Fibroblast of skin of right biceps (primary cell): ENCODE measurements at places on chromosomes 2 and 18.
A peak's percentile ranks its signal among the peaks of the same experiment; 100 is the strongest.

DNA sequence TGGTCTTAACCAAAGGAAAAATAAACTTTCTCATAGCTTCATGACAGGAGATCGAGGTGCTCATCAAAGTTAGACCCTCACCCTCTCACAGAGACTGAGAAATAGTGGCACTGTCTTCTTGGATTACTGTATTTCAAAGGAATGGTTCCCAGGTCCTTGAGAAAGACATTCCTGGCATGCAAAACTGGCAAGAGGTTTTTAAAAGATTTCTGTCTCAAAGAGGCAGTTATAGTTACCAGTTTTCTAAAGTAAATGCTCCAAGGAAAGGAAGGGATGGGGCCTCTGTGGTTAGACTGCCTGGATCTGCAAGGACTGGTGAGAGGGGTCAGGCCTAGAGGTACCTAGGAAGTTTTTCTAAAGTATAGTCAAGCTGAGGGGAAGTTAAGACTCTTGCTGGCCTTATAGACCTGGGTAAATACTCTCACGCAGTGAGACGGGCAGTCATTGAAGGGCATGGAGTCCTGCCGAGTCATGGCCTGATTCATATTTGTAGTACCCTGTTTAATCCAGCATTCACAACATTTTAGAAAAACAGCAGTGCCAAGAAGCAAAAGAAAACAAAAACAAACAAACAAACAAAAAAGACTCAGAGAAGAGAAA lies 226.1 kb downstream of the DOK6 start:
- no peak for DNase-seq

GRCh38 chr18:8084160-8084559 lies 517.0 kb downstream of the PTPRM start:
- peak; percentile 62 for DNase-seq

GRCh38 chr2:134138115-134138514 lies 115.8 kb upstream of the MGAT5 start:
- peak; percentile 63 for DNase-seq

DNA sequence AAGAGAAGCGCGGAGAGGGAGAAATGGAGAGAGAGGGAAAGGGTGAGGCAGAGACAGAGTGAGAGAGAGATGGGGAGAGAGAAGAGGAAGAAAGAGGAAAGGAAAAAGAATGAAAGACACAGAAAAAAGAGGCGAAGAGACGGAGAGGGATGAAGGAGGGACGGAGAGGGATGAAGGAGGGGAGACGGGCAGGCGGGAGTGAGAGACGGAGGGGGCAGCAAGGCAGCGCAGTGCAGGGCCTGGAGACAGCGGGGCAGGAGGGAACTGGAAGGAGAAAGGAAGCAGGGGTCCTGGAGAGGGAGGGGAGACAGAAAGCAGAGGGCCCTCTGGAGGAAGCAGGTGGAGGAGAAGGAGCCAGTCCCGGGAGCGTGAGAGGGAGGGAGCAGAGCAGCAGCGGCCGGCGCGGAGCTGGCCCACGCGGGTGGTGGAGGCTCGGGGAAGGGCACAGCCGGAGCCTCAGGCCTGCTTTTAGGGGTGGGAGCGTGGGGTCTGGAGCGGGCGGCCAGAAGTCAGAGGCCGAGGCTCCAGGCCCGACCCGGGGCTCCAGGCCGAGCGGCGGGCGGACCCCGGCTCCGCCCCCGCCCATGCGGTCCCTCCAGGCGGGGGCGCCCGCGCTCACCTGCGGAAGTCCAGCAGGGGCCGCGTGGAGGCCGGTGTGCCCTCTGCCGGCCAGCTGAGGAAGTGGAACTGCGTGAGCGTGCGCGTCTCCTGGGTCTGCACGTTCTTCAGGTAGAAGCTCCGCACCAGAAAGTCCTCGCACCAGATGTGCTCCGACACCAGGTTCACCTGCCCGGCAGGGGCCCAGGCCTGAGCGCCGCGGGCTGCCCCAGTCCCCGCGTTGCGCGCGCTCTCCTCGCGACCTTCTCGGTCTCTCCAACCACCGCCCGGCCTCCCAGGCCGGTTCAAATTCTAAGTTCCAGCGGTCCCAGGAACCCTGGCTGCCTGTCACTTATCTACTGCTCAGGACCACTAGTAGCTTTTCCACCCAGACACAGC lies 14.5 kb downstream of the PTPRN start:
- DNase-seq = peak; percentile 73

DNA sequence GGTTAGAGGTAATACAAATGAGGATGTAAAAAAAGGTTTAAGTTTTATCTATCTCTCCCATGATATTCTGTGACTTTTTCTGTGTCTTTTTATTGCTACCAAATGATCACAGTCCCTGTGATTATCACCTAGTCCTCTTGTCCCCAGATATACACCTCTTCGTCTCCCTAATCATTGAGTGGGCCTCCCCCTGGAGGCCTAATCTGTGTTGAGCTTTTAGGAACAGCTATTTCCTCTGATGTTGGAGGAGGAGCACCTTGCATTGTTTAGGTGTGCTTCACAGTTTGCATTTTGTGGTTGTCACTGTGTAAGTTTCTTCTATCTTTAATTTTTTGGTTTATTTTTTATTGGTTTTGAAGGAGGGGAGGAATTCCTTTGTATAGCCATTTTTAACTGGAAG lies 33.3 kb downstream of the CCDC85A start:
- DNase-seq = no peak

DNA sequence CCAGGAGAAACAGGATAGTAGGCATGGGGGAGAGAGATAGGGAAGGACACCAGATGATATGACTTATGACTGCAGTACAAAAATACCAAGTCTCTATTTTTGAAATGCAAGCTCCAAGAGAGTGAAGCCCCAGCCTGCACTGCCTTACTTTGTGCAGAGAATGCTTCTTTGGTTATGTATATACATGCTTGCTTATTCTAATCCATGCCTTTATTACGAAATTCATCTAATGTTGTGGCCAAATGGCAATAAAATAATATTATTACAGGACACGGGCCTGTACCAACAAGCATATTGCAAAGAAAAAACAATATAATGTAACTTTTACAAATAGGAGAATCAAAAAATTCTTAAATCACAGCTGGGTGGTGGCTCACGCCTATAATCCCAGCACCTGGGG lies 110.8 kb downstream of the BCL11A start:
- DNase-seq = no peak

DNA sequence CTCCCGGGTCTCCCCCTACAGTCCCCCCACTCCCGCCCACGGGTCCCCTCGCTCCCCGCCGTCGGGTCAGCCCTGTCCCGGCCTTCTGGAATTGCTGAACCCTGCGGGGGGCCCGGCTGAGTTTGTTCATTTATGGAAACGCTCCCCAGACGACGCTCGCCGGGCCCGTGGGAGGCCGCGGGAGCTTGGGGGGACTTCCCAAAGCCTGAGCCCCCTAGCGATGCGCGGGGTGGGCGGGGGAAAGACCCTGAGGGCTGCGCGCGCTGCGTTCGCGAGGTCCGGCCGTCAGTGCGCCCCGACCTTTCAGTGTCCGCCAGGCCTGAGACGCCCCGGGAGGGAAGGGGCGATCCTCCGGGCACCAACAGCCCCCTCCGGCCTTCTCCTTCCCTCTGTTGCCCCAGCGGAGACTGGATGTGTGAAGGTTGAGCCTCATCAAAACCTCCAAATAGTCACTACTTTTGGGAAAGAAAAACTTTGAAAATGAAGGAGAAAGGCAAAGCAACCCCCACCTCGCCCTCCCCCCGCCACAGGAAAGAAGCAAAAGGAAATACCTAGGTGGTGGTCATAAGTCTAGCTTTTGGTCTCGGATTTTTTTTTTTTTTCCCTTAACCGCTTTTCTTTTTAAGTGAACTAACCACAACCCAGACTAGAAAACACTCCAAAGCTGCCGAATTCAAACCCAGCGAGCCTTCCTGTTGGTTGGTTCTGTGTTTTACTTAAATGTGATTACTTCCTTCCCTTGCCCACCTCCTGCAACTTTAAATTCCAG lies 509 bp upstream of the CYS1 start:
- no peak for DNase-seq

DNA sequence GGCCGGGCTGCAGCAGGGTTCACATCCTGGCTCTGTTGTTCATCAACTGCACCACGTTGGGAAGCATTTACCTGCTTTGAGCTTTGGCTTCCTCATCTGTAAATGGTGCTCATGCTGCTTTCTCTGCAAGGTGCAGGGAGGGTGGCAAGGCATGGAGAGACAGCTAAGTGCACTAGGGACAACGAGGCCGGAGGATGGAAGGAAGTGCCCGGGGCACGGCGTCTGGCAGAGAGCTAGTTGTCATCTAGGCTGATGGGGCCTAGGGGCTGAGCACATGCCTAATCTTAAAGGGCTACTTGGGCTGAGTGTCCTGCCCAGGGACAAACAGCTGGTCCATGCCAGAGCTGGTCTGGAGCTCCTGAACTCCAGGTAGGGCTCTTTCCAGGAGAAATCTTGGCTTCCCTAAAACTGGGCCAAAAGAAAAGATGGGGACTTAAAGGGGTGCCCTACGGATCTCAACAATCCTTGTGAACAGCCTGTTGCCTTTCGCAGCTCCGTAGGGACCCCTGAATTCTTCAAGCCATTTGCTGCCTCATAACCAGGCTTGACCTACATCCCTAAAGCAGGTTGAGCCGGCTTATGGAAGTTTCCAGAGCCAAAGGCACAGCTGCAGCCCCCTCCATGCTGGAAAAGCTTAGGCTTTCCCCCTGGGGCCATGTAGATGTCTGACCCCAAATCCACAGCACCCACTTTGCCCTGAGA lies 130.8 kb downstream of the SMAD7 start:
- DNase-seq = no peak

GRCh38 chr2:172513935-172514586 lies 41.8 kb upstream of the PDK1 start:
- DNase-seq = no peak

DNA sequence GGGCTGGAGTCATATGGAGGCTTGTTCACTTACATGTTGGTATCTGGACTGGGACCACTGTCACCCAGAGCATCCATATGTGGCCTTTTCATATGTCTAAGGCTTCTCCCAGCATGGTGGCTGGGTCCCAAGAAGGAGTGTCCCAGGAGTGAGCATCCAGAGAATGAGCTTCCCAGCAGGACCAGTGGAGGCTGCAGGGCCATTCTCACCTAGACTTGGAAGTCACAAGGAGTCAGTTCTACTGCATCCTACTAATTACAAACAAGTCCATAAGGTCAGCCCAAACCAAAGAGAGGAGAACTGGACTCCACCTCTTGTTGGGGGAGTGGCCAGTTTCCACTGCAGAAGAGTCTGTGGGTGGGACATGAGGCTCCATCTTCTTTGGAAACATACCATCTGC lies 5.1 kb upstream of the TEX51 start:
- no peak for DNase-seq

DNA sequence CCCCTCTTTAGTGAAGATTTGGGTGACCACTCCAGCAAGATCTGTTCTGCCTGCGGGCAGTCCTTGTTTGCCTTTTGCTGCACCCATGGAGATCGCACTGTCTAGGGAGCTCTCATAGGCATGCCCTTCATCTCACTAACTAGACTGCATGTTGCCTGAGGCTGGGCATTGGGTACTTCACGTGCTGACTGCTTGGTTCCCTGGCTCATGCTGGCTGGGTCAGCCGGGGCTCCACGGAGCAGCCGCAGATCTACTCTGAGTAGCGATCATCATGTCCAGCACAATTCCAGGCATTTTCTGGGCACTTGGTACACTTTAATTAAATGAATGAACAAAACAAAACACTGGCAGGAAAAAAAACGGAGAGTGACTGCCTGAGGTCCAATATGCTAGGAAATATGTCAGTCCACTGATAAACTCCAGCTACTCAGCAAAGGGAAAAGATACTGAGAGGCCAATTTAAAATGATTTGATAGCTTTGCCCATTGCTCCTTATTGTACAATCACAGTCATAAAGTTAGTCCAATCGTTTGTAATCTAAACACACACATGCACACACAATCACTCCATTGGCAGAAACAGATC lies 220.3 kb downstream of the C1D start:
- DNase-seq = no peak

GRCh38 chr18:12015416-12016062 lies 34.2 kb downstream of the IMPA2 start:
- DNase-seq = no peak

- no peak for DNase-seq
These were observed 50.9 kb upstream of the SPATS2L start for GRCh38 chr2:200255549-200255948.

- DNase-seq = no peak
These were observed 24.9 kb upstream of the ATG16L1 start for GRCh38 chr2:233226511-233227031.

DNA sequence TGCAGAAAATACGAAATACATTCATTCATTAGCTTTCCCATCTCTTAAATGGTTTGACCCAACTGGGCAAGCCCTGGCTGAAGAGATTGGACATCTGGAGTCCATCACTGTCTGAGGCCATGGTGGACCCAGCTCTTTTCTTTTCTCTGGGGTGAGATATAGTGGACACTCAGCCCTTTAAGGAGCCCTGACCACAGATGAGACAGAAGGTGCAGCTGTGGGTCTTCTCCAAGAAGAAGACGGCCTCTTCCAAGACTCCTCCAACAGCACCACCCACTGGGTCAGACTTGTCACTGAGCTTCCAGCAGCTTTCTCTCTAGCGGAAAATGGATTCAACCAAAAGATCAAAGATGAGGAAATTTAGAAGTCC lies 27.2 kb downstream of the TWIST2 start:
- DNase-seq = no peak

DNA sequence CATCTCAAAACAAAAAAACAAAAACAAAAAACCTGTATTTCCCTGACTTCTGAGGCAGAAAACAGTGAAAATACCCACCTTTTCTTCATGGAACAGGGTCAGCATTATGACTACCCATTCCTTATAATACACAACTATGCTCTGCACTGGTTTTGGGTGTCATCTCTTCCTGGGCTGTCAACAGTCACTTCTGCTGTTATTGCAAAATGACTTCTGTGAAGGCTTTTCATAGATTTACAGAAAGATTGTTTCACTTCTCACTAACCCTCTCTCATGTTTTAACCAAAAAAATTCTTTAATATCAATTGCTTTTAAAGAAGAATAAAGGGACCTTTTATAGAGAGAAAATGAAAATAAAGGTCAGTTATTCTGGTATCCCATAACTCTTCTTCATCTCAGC lies 26.5 kb upstream of the PIK3C3 start:
- DNase-seq = no peak

- DNase-seq = no peak
These were observed 747.4 kb upstream of the SLC8A1 start for GRCh38 chr2:41199334-41199733.

GRCh38 chr2:98009887-98010760 lies 14.4 kb upstream of the TMEM131 start:
- peak; percentile 32 for DNase-seq

GRCh38 chr2:190328573-190329147 lies 9.0 kb upstream of the HIBCH start:
- no peak for DNase-seq

DNA sequence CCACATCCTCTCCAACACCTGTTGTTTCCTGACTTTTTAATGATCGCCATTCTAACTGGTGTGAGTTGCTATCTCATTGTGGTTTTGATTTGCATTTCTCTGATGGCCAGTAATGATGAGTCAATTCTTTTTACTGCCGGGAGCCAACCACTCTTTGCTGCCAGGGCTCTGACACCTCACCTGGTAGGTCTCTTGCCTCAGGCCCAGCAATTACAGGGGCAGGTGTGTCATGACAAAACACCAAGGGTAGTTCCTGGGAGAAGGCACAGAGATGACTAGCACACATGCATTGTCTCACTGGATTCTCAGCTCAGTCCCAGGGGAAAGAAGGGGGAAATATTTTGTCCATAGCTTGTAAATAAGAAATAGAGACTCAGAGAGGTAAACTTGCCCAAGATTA lies 122.3 kb downstream of the CHST9 start:
- DNase-seq = no peak

GRCh38 chr2:159879051-159879604 lies 81.1 kb upstream of the CD302 start:
- peak; percentile 50 for DNase-seq
